Heart right ventricle (tissue), 16 donors: ENCODE measurements at places on chromosomes 12 and 14. TPM values are rescaled to one million over a fixed set of nuclear protein-coding genes. Genes with fewer than 3 reads are reported as not detected.

GRCh38 chr14:80754696-80755095, 186.8 kb downstream of the CEP128 start:
- DNase-seq, result no peak

- DNase-seq, result no peak
These were observed 259.0 kb upstream of the E2F7 start for GRCh38 chr12:77324416-77324762.

- DNase-seq, result peak; percentile 56
These were observed 164.6 kb upstream of the PARP11 start for GRCh38 chr12:4037747-4038312.

- DNase-seq, result no peak
These were observed 23.1 kb downstream of the DNAL1 start for GRCh38 chr14:73667854-73668253.

DNA sequence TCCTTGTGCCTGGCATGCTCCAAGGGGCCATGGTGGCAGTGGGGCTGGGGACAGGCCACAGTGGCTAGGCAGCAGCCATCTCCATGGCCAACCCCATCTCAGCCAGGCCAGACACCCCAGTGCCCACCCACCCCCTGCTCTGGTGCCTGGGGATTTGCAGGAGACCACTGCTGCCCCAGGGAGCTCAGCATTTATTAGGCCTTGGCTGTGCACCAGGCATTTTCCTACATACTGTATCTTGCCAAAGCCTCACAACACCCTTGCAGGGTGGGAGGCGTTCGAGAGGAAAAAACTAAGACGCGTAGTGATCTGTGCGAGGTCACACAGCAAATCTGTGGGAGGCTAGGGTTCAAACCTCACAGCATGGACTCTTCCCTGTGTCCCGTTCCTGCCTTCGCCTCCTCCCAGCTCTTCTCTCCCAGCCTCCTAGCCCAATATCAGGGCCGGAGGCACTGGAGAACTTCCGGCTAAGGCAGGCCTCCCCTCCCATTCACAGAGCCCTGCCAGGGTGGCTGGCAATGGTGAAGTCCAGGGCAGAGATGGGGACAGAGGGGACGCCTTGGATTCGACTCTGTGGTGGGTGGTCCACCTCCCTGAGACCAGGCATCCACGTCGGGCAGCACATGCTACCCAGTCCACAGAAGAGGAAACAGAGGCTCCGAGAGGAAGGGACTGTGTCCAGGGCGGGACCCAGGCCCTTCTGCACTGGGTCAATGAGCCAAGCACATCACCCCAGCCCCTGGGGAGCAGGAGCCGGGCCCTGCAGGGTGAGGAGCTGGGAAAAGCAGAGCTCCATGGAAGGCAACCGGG, 57.4 kb downstream of the FAM222A start:
- DNase-seq, result no peak

GRCh38 chr14:85438481-85438942, 91.4 kb upstream of the FLRT2 start:
- no peak for DNase-seq

- DNase-seq, result no peak
These were observed 153.5 kb upstream of the MAX start for GRCh38 chr14:65255583-65256461.

GRCh38 chr12:107331912-107332311, 238.6 kb upstream of the CRY1 start:
- no peak for DNase-seq

- DNase-seq, result no peak
These were observed 2.3 kb downstream of the WNT10B start for GRCh38 chr12:48969160-48969771.

- DNase-seq, result no peak
These were observed 19.9 kb upstream of the MYL2 start for GRCh38 chr12:110940296-110940695.

- DNase-seq, result no peak
These were observed 28.0 kb downstream of the ENTPD5 start for GRCh38 chr14:73991092-73991491.

- no peak for DNase-seq
These were observed 98.9 kb downstream of the HMGA2 start for GRCh38 chr12:65923228-65923627.

- DNase-seq, result no peak
These were observed 32.4 kb downstream of the PLEKHG7 start for GRCh38 chr12:92735131-92735721.

- DNase-seq, result peak; percentile 50
These were observed 83.5 kb downstream of the SAMD4A start for GRCh38 chr14:54650331-54650958.

GRCh38 chr14:39376667-39377403, 55.4 kb downstream of the FBXO33 start:
- DNase-seq, result no peak

DNA sequence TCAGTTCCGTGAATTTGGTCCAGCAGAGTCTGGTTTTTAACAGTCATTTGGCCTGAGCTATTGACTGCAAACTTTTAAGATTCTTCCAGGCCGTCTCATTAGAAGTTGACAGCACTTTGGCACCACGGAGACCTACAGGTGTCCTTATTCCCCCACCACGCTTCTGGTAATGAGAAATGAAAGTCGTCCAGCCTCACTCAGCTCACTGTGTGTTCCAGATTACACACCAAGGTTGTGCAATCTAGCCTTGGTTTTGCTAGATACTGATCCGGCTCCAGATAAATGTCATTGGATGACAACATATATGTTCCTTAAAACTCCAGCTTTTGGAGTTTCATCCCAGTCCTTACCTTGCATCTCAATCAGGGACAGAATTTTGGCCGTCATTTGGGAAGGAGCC, 210.4 kb downstream of the CHST11 start:
- no peak for DNase-seq

DNA sequence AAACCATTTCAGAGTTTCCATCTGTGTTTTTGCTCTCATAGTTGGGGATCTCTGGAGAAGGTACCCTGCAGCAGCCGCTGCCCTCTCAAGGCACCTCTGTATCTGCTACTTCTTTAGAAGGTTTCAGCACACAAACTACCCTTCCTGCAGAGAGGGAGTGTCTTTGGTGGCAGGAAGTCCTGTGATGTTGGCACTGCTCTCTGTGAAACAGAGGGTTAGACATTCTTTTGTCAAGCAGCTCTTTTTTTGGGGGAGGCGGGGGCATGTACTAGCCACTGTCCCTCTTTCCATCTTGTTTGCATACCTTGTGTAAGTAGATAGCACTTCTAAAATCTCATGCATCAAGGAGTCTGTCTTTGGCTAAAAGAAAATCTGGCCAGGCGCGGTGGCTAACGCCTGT, 352.6 kb downstream of the BMP4 start:
- DNase-seq, result no peak

- no peak for DNase-seq
These were observed 193.6 kb downstream of the CACNA1C start for GRCh38 chr12:2246358-2246757.

- no peak for DNase-seq
These were observed 137.0 kb upstream of the MAX start for GRCh38 chr14:65239143-65239937.

GRCh38 chr12:14716848-14717444, 20.5 kb upstream of the GUCY2C start:
- peak; percentile 18 for DNase-seq

DNA sequence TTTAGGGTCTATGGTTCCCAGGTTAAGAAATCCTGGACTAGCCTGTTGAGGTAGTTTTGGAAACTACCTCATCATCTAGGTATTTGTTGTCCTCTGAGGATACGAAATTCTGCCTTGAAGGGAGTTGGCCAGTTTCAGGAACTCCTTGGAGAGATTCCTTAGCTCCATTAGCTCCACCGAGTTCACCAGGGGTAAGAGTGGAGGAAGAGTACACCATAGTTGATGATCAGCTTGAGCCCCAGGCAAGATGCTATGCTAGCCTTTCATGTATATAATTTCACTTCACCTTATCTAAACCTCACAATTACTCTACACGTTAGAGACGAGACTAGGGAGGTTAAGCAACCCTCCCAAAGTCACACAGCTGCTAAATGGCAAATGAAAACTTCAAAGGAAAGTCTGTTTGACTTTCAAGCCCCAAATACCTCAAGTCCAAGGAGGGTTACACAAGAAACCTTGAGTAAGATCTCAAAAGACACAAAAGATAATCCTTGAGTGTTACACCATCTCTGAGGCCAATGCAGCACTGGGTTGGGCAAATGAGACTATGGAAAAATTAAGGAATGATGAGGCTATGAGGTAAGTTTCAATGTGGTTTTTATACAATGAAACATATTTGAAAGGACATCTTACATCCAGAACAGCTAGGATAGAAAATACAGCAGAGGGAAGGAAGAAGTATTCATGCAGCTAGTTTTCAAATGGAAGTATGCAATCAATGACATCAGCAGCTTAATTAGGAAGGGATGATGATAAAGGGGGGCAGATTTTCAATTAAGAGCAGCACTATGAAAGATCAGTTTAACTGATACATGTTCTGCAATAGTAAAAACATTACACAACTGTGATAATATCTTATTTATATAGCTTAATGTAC, 97.2 kb upstream of the KRAS start:
- DNase-seq, result no peak

DNA sequence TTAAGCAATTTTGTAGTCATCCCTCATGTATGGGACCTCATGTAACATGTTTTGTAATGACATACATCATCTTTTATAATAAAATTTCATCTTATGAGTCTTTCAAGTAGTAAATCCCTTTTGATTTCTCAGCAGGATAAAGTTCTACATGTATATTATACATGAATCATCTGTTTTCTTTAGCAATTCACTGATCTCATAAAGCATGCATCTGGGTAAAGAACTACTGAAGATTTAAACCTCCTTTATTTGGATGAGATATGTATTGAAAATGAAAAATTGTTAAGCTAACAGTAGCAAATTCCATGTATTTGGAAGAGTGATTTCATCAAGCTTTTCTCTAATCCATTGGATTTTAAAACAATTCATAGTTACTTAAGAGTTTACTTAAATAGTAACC, 126.9 kb downstream of the KITLG start:
- no peak for DNase-seq

DNA sequence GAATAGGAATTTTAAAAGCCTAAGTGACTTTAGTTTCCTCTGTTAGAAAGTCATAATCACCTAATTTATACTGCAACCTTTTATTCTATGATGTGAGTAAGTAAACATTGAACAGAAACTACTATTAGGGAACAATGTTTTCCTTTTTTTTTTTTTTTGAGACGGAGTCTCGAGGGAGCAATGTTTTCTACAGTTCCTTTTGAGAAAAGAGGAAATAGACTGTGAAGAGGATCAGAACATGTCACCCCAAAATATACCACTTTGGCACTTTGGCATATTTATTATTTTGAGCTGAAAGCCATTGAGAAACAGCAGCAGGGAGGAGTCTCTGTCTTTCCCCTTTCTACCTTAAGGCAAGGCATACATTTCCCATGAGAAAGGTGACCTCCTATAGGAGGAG, 162.7 kb upstream of the CNOT2 start:
- no peak for DNase-seq

- DNase-seq, result no peak
These were observed 19.9 kb downstream of the SETD1B start for GRCh38 chr12:121823727-121824115.

DNA sequence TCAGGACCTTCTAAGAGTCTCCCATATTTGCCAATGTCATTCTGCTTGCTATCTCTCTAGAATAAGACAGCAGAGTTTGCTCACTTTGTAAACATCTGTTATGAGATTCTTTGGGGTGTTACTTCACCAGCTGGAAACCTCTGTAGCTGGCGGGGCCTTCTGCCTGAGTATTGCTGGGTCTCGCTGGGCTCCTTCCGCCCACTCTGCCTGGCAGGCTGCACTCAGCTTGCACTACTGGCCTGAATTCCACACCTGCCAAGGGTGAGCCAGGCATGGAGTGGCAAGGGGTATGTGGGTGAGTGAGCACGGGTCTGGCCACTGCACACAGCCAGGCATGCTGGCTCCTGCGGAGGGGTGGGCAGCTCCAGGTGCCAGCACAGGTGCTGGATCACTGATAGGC, 267.3 kb upstream of the PDE3A start:
- DNase-seq, result no peak

DNA sequence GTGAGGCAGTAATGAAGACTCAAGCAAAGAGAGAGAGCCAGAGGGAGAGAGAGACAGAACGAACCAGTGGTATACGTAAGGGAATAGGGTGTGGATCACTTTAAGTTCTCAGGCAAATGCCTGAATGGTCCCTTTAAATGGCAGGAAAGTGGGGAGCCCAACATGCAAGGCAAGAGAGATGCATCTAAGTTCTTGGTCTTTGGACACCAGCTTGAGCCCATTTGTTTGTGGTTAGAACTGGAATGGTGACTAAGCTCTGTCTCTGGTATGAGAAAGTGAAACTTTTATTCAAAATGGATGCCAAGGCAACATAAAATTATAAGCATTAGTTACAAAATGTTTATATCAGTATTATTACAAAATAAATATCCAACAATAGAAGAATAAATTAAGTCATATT, 192.2 kb upstream of the ALG10 start:
- no peak for DNase-seq

DNA sequence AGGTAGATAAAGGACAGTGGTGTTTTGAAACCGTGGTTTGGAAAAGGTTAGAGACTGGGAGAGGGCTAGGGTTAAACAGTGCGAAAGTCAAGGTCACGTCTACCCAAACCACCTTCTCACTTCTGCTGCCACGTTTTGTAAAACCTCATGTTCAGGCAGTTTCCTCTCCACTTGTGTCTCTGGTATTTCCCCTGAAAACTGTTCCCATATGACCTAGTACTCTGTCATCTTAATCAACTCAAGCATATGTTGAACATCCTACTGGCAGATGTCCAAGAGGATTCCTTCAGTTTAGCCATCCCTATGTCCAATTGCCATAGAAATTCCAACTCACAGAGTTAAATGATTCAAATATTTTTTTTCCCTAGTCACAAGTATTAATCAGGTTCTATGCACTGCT, 17.4 kb downstream of the CLEC4C start:
- DNase-seq, result no peak

DNA sequence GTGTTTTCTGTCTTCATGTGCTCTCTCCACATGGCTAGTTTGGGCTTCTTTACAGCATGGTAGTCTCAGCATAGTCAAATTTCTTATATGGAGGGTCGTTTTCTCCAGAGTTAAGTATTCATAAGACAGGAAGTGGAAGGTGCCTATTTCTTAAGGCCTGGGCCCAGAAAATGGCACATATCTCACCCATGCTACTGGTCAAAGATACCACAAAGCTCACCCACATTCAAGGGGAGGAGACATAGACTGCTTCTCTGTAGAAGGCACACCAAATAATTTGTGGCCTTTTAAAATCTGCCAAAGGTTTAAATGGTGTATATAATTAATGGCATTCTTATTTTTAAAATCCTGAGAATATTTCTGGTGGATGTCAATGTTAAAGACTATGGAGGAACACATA, 44.8 kb downstream of the CCDC91 start:
- no peak for DNase-seq

Gene FGF6
- total RNA-seq, result not detected

Gene SLC15A4
- 16.2 TPM for total RNA-seq

Gene TXNDC16
- total RNA-seq, result 4.4 TPM

Gene LRRC10
- total RNA-seq, result 14.4 TPM

Gene TOMM20L
- total RNA-seq, result not detected

Gene PLCZ1
- total RNA-seq, result not detected

Gene RNU4-1
- total RNA-seq, result 3,423 TPM

Gene FAM177A1
- total RNA-seq, result 106 TPM

Gene ALKBH1
- 12.5 TPM for total RNA-seq

Gene HOXC12
- total RNA-seq, result not detected
